ENCODE measurements at places on chromosomes 1 and 21.

- DNase-seq: no peak
These were observed 59.5 kb downstream of the TRIM11 start for GRCh38 chr1:228347181-228347580.

- DNase-seq: no peak
These were observed 50.5 kb upstream of the SLFNL1 start for GRCh38 chr1:41072051-41072450.

- no peak for DNase-seq
These were observed 101.4 kb upstream of the PDE4B start for GRCh38 chr1:65691152-65691900.

GRCh38 chr1:85580872-85581801, 576 bp downstream of the CCN1 start:
- DNase-seq: no peak

GRCh38 chr1:246591504-246591903, 25.2 kb downstream of the CNST start:
- no peak for DNase-seq

- no peak for DNase-seq
These were observed 544 bp upstream of the CCT8 start for GRCh38 chr21:29074007-29074376.

Measured in D721Med (cell line).